ENCODE measurements at places on chromosomes 12 and 14.

- DNase-seq, result no peak
Measured at GRCh38 chr14:24040692-24041091, 11.1 kb upstream of the CARMIL3 start.

GRCh38 chr14:54472315-54472714, 16.5 kb downstream of the GMFB start:
- DNase-seq, result no peak

GRCh38 chr14:54652605-54653052, 85.7 kb downstream of the SAMD4A start:
- no peak for DNase-seq

DNA sequence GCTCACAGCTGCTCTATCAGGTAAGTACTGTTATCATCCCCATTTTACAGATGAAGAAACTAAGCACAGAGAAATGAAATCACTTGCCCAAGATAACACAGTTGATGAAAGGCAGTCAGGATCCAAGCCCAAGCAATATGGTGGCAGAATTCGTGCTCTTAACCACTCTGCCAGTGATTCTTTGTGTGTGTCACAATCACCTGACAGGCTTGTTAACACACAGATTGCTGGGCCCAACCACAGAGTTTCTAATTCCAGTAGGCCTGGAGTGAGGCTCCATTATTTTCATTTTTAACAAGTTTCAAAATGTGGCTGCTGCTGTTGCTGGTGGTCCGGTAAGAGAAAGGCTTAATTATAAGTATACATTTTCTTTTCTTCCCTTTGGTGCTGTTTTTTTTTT, 134.2 kb downstream of the TGFB3 start:
- no peak for DNase-seq

GRCh38 chr12:100671396-100672074, 98.1 kb downstream of the GAS2L3 start:
- DNase-seq, result no peak

DNA sequence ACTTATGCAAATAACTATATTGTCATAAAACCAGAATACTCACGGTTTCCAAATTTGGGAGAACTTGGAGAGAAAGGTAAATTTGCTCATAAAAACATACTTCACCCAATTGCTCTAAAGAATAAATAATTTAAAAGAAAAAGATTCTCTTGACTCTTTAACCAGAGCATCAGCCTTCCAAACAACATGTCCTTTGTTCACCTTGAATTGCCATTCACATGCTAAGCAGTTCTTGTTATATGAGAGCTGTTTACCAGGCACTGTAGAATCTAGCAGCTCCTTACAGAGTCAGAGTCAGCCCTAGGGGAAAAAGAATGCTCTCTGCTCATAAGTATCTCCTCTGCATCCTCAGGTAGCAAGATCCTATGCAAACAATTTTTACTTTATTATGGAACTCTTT, 10.2 kb downstream of the SLCO1A2 start:
- DNase-seq, result no peak

DNA sequence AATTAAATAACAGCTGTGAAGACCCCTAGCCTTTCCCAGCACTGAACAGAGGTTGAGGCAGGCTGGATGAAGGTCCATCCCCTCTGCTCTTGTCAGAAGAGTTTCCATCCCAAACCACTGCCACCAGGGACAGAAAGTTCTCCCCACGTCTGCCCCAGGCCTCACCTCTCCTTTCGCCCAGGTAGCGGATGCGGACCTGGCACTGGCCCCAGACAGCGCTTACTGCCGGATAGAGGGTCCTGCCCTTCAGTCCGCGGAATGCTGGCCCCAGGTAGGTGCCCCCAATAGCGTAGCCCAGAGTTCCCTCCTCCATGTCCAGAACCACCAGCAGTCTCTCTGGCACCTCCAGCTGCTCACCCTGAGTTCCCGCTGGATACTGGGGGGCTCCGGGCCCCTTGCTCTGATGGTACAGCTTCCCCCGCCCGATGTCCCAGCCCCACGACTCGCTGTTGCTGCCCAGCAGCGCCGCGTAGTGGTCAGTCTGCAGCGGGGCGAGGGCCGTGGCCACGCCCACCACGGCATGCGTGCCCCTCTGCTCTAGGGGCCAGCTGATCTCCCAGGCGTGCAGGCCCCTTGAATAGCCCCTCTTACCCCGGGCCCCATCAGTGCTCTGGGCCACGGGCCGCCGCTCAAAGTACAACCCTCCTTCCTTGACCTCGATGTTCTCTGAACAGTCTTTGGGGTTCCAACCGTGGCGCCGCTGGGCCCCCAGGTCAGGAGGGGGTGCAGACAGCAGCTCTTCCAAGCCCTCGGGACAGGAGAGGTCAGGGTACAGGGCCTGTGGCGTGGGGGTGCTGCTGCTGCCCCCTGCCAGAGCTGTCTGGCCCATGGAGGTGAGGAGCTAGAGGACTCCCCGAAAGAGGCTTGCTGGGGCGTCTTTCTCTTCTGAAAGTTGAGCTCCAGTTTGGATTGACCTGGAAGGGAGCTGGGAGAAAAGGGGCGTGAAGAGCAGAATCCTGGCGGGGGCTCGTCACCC, 742 bp downstream of the SPSB2 start:
- DNase-seq, result peak; percentile 54

- no peak for DNase-seq
Measured at GRCh38 chr12:64680235-64680634, 69.9 kb downstream of the RASSF3 start.

DNA sequence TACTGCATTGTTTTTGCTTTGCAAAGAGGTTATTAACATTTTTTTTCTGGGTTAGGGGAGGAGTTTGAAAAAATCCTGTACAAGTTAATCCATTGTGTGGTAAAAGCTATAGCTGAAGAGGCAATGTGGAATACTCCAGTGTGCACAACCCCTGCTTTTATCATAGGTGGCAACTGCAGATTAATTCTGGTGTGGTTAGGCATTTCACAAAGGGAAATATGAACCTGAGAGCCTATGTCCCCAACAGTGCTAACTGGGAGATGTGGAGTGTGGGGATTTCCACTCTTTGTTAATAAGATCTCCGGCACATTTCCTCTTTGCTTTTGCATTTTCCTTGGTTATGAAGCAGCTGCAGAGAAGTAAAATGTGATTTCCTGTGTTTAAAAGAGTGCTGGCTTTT, 33.6 kb downstream of the PRORP start:
- DNase-seq, result no peak

DNA sequence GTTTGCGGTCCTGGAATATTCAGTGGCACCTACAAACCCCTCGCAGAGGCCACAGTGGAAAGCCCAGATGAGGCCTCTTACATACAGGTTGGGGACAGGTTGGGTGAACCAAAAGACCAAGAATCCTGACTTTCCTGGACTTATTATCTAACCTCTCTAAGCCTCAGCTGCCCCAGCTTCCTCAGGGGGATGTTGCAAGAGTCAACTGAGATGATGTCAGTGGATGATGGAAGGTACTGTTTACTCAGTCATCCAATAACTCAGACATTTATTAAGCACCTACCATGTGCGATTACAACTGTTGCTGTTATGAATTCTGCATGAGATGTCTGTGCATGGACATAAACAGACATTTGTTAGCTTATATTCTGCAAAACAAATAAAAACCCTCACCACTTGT, 72.8 kb downstream of the RFX4 start:
- no peak for DNase-seq

DNA sequence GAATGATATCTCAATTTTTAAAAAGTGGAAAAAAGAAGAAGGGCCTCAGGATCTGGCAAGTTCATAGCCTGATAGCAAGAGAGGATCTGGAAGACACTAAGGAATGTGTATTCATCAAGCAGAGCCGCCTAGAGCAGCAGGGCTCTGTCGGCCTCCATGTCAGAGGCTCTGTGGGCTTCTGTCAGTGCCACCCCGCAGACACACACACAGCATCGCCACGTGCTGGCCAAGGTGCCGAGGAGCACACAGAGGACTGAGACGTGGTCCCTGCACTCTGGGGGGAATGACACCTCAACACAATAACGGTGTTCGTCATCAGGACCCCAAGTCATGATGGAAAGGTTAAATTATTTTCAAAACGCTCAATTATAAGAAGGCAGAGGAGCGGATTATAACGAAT, 21.3 kb upstream of the PRMT8 start:
- no peak for DNase-seq

- no peak for DNase-seq
Measured at GRCh38 chr12:95591731-95592130, 40.5 kb upstream of the USP44 start.

GRCh38 chr12:120101617-120102016, 14.9 kb downstream of the RAB35 start:
- DNase-seq, result no peak

DNA sequence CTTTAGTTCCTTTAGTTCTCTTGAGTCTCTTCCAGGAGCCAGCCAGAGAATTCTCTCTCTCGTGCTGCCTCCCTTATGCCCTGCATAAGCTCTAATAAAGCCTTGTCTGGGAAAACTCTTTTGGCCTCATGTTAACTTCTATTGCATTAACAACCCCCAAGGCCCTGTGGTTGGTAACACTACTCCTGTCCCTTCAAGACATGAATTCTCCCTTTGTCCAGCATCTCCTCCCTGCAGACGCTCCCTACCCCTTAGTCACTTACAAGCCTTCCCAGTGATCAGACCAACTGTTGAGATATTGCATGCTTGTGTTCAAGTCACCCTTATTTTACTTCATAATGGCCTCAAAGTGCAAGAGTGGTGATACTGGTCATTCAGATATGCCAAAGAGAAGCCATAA, 12.1 kb downstream of the LTBR start:
- no peak for DNase-seq

- DNase-seq, result no peak
Measured at GRCh38 chr14:72781561-72782508, 112.1 kb downstream of the DPF3 start.

GRCh38 chr14:81246461-81247270, 25.9 kb upstream of the GTF2A1 start:
- DNase-seq, result no peak

- no peak for DNase-seq
Measured at GRCh38 chr14:40599725-40600124, 1007.0 kb upstream of the LRFN5 start.

DNA sequence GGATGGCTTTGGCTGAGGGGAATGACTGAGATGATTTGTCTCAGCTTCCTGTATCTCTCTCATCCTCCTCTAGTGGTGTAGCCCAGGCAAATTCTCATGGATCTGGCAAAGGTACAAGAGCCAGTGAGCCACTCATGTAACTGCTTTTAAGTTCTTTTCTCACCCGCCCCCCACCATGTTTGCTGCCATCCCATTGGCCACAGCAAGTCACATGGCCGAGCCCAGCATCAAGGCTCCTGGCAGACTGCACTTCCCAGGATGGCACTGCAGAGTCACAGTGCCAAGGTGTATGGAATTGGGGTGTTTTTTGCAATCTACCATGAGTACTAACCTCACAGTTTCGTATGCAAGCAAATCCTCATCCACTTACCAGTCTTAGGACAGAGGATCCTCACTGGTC, 50.9 kb downstream of the CHST11 start:
- no peak for DNase-seq

DNA sequence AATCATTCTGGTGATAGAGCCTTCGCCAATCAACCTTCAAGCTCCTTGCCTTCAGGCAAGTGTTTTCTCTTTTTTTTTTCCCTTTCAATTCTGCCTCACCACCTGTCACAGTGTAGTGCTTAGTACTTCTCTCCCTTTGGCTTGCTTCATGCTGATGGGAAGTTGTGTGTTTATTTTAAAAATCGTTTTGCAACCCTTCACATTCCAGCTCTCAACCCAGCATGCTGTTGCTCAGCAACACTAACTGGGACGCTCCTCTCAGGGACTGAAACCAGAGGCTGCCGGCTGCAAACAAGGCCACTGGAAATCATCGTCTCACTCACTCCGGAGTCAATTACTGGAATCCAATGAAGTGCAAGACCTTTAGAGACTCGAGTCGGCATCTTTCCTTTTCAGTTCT, 342.7 kb downstream of the PRKD1 start:
- DNase-seq, result no peak

GRCh38 chr12:76084863-76085519, 506 bp upstream of the NAP1L1 start:
- DNase-seq, result no peak

DNA sequence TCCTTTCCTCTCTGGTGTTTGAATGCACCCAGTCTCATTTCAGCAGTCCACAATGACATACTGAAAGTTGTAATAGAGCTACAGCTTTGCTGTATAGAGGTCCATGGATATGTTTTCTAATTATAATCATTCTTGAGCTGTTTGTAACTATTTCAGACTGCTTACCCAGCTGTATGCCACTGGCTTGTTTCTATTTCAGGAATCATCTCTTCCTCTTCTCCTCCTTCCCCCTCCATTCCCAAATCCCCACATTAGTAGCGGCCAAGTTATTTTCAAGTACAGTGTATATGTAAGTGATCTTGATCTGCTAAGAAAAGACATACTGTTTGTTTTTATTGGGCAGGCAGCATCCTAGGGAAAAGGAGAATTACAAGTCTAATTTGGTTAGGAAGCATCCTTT, 775.0 kb downstream of the DIO2 start:
- DNase-seq, result no peak

- no peak for DNase-seq
Measured at GRCh38 chr12:100545092-100545491, 28.4 kb upstream of the GAS2L3 start.

DNA sequence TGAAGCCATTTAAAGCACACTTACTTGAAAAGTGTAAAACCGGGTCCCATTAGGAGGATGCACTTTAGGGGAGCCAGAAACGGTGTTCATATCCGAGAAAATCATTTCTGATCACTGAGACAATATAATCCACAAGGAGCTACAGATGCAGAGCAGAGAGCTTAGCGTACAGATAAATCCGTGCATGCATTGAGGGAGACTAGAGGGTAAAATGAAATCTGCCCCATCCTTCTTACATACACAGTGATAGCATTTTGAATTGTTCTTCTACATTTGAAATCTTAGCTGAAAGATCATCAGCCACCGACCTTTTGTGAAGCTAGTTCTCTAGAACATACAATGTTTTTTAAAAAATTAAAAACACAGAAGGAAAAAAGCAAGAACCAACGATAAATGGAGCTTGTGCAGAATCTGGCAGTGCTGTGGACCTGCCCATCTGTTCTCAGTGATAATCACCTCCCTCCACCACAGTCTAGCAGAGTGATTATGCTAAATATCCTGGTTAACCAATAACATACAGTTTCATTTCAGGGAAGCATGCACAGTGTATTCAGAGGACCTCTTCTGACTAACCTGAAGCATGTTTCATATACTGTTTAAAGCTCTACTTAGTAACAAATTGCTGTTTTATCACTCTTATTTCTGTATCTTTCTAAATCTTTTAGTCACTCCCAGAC, 161.1 kb downstream of the PPFIA2 start:
- no peak for DNase-seq

DNA sequence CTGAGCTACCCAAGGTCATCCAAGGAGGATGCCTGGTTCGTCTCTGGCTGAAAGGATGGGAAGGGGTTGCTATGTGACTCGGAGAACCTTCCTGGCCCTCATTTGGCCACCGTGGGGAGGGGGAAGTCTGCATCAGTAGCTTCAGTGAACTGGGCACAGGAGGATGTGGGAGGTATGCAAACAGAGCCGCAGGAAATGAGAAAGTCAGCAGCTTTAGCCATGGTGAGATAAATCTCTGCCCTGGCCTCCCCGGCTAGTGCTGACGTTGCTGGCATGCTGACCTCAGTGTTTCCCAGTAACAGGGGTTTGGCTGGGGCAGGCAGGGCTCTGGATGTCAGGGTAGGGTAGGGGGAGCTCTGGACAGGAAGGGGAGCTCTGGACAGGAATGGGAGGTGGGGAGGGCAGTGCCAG, 2.3 kb upstream of the CEBPE start:
- no peak for DNase-seq

GRCh38 chr12:24482882-24483604, 465.9 kb downstream of the BCAT1 start:
- DNase-seq, result no peak
